ENCODE measurements at places on chromosomes 2 and 18.

DNA sequence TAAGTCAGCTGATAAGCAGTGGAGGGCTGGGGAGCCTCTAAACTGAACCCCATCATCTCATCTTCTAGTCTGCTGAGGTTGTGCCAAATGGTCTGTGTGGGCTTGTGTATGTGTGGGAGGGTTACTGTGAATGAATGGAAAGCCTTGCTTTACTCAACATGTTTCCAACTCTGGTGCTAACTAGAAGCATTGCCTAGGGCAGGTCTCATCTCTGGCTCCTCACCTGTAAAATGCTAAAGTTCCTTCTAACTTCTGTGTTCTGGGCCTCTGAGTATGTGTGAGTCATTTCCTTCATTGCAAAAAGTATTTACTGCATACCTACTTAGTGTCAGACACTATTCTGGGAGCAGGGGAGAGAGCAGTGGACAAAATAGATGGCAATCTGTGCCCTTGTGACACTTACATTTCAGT, 1.3 kb downstream of the LIPG start:
- DNase-seq = no peak
- peaks cover 17% of the 10 kb centered on the region for H3K4me1 ChIP-seq
- H3K27me3 ChIP-seq = peaks cover 30% of the 10 kb centered on the region

GRCh38 chr2:122610948-122611609, 855.6 kb downstream of the TSN start:
- H3K27me3 ChIP-seq = no peaks in the 10 kb centered on the region
- no peak for DNase-seq
- no peaks in the 10 kb centered on the region for H3K4me1 ChIP-seq
- no peaks in the 10 kb centered on the region for H3K36me3 ChIP-seq
- no peak overlapping the region for H3K27ac ChIP-seq
- H3K4me3 ChIP-seq = no peak overlapping the region

- peak overlapping the region; percentile 78 for H3K4me3 ChIP-seq
- H3K36me3 ChIP-seq = peaks cover 47% of the 10 kb centered on the region
- peak overlapping the region; percentile 99 for H3K27ac ChIP-seq
- DNase-seq = no peak
- no peaks in the 10 kb centered on the region for H3K27me3 ChIP-seq
Measured at GRCh38 chr2:33531549-33532059, 55.2 kb downstream of the RASGRP3 start.

DNA sequence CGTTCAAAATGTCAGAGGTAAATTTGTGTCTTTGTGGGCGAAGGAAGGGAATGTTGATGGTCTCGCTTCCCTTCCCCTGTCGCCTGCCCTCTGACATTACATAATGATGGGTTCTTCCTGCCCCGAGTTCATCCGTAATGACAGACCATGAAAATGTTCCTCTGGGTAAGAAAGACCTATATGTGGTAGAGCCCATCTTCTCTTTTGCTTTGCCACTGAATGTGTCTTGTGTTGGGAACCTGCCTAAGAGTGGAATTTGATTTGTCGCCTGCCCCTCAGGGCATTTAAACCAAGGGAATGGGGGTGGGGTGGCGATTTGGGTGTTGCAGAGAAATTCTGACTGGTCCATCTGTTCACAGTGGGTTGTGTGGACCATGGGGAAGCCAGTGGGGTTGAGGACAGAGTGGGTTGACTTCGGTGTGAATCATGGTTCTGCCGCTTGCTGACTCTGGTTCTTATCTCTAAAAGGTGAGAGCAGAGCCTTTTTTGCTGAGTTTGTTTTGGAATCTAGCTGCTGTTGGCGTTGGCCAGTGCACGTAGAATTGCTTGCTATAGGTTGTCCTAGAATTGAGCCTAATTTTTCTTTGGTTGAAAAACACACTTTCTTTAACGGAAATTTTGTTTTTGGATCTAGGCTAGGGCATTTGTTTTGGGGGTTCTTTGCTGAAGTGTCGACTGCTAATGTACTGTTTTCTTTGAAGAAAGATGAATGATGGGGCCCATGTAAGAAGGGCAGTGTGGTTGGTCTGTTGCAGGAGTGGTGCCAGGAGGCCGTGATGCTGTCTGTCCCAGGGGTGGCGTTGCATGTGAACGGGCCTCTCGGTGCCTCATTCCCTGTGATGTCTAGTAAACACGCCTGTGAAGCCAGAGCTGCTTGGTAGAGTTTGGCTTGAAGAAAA, 1.3 kb downstream of the INPP4A start:
- H3K27me3 ChIP-seq = no peaks in the 10 kb centered on the region
- peak overlapping the region; percentile 92 for H3K4me3 ChIP-seq
- DNase-seq = no peak
- peaks cover 16% of the 10 kb centered on the region for H3K4me1 ChIP-seq
- H3K36me3 ChIP-seq = no peaks in the 10 kb centered on the region

DNA sequence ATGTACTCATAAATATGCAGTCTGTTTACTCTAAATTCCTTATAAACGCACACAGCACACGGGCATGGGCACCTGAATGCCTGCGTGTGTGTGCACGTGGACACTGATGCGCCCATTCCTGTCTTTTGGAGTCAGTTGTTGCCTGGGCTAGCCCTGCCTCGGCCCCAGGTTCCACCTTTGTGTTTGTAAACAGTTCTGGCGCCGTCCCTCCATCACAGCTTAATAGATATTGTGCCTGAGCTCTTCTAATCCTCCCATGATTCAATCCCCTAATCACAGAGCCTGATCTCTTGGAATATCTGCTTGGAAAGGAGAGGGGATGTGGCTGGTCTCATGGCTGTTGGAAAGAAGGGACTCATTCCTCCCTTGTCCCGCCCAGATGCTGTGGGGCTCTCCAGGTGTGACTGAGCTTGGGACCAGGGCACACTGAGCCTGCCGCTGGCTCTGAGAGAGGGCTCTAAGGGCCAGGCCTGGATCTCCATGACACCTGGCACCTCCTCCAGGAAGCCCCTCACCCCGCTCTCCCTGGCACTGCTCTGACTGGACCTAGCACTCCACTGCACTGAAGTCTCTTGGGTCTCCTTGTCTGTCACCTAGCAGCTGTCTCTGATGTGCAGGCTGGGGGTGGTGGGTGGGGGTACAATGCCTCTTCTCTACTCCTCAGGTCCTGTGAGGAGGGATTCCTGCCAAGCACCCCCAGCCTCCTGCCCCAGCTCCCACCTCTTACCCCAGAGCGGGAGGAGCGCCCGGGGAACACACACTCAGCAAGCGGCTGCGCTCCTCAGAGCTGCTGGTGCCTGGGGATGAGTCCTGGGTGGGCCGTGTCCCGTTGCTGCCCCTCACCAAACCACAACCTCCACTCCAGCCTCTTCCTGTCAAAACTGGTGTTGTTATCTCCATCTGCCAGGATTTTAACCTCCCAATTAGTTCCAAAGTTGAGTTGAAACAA, 181.3 kb downstream of the INHBB start:
- no peak overlapping the region for H3K4me3 ChIP-seq
- no peaks in the 10 kb centered on the region for H3K4me1 ChIP-seq
- H3K36me3 ChIP-seq = no peaks in the 10 kb centered on the region
- DNase-seq = no peak

DNA sequence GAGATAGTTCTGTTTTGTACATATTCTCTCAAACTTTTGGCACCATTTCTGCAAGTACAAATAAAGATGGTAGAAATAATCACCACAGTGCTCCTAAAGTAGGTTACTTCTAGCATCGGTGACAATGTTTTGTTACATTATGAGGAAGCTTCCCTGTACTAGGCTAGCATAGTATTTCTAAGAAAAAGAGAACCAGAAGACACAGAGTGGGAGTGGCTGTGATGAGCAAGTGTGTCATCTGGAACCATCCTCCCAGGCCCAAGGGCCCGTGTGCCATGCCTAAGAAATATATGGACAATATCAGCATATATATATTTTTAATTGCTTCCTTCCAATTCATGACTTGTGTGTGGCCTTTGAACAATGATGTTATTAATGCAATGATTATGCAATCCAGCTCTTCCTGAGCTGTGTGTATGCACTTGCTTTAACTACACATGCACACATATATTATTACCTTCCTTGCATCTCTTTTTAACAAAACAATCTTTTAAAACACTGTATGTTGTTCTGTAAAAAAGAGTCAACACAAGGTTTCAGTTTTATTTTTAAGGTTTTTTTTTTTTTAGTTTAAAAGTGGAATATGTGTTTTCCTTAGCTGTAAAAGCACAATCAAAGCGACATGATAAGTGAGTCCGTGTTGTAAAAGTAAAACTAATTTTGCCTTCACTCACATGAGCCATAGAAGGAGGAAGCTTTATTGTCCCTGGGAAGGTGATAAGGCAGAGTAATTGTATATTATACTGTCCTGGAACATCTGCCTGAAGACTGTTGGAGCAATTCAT, 303.9 kb downstream of the ZNF407 start:
- no peak for DNase-seq
- no peak overlapping the region for H3K27ac ChIP-seq
- H3K4me3 ChIP-seq = no peak overlapping the region
- no peaks in the 10 kb centered on the region for H3K4me1 ChIP-seq

DNA sequence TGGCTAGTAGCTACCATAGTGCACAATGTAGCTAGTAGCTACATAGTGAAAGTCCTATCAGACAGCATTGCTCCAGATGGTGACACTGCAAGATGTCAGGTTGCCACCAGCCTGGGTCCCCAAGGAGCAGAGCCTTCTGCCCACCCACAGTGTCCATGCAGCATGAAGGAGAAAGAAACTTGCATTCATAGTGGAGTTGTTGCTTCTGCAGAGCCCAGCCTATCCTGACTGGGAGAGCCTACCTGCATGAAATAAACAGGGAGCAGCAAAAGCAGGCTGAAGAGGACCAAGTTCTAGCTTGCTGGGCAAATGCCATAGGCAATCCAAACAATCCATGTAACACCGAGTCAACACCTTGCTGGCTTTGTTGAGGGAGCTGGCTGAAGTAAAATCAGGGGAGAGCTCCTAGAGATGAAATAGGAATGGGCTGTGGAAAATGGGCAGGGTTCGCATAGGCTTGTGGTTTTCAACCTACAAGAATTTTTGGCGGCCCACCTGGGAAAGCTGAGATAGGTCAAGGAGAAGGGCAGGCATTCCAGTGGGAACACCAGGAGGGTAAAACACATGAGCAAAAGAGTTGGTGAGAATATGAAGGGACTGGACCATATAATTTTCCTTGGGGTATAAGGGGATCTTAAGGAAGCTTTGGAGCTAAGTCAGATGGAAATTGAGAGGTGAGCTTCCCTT, 195.8 kb downstream of the CYP26B1 start:
- no peak overlapping the region for H3K4me3 ChIP-seq
- no peaks in the 10 kb centered on the region for H3K36me3 ChIP-seq
- peaks cover 4% of the 10 kb centered on the region for H3K27me3 ChIP-seq
- no peak overlapping the region for H3K27ac ChIP-seq

GRCh38 chr2:187574969-187575750, 20.9 kb upstream of the TFPI start:
- H3K27me3 ChIP-seq = no peaks in the 10 kb centered on the region
- DNase-seq = no peak
- H3K36me3 ChIP-seq = no peaks in the 10 kb centered on the region
- no peak overlapping the region for H3K4me3 ChIP-seq
- H3K27ac ChIP-seq = no peak overlapping the region

GRCh38 chr2:200300638-200301314, 5.7 kb upstream of the SPATS2L start:
- H3K4me1 ChIP-seq = peaks cover under 1% of the 10 kb centered on the region
- no peak overlapping the region for H3K4me3 ChIP-seq
- H3K27ac ChIP-seq = no peak overlapping the region
- no peak for DNase-seq
- no peaks in the 10 kb centered on the region for H3K36me3 ChIP-seq
- peaks cover 10% of the 10 kb centered on the region for H3K27me3 ChIP-seq

DNA sequence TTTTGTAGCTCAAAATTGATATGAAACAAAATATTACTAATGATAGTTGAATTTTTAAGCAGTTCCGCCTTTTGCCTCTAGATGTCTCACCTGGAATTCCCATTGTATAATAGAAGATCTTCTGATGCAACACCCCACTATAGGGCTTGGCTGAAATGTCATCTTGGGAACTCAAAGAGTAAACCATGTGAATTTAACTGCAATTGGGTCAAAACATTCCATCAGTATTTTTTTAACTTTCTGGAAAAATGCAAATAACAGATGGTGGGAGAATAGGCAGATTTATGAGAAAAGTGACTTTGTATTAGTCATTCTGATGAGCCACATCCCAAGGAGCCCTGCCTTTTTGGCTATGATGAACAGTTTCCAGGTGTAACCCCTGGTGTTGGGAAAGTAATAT, 489.9 kb downstream of the NYAP2 start:
- H3K27me3 ChIP-seq = peaks cover 3% of the 10 kb centered on the region
- no peak overlapping the region for H3K4me3 ChIP-seq
- H3K36me3 ChIP-seq = no peaks in the 10 kb centered on the region
- no peak overlapping the region for H3K27ac ChIP-seq
- H3K4me1 ChIP-seq = no peaks in the 10 kb centered on the region
- DNase-seq = peak; percentile 3

- H3K36me3 ChIP-seq = peaks cover under 1% of the 10 kb centered on the region
- no peak overlapping the region for H3K27ac ChIP-seq
- H3K4me3 ChIP-seq = no peak overlapping the region
- no peak for DNase-seq
Measured at GRCh38 chr2:128282976-128283810, 35.5 kb downstream of the HS6ST1 start.

DNA sequence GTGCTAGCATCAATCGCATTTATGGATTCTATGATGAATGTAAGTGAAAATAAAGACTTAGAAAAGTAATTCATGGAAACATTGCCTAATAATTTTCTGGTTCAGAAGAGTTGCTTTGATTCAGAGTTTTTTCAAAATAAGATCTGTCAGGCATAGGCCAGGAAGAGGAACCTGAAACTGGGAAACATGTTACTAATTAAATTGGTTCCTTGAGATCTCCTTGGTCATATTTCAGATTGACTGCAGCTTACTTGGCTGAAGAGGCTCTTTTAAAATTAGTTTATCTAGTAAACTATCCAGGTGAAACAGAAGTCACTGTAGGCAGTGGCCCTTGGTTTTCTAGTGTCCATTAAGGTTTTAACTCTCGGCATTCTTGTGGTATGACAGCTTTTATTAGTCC, 27.4 kb downstream of the PPP1CB start:
- no peak for DNase-seq
- H3K36me3 ChIP-seq = peaks cover 19% of the 10 kb centered on the region
- no peaks in the 10 kb centered on the region for H3K27me3 ChIP-seq
- H3K27ac ChIP-seq = no peak overlapping the region
- peaks cover 4% of the 10 kb centered on the region for H3K4me1 ChIP-seq
- H3K4me3 ChIP-seq = no peak overlapping the region

GRCh38 chr18:63155910-63156773, 163.4 kb downstream of the BCL2 start:
- peak overlapping the region; percentile 98 for H3K27ac ChIP-seq
- H3K4me3 ChIP-seq = peak overlapping the region; percentile 84
- no peaks in the 10 kb centered on the region for H3K27me3 ChIP-seq
- DNase-seq = no peak
- peaks cover 67% of the 10 kb centered on the region for H3K4me1 ChIP-seq

GRCh38 chr18:23798824-23799223, 109.6 kb downstream of the LAMA3 start:
- peaks cover 15% of the 10 kb centered on the region for H3K27me3 ChIP-seq
- DNase-seq = no peak
- no peaks in the 10 kb centered on the region for H3K4me1 ChIP-seq

Measured in memory B cell (primary cell).